NCI-H460 (cell line): ENCODE measurements at places on chromosomes 4 and X.
A peak's percentile ranks its signal among the peaks of the same experiment; 100 is the strongest.

- DNase-seq, result no peak
Measured at GRCh38 chrX:19678941-19679340, 163.6 kb upstream of the MAP3K15 start.

- peak; percentile 1 for DNase-seq
Measured at GRCh38 chr4:172356016-172356415, 542.8 kb downstream of the GALNTL6 start.

GRCh38 chr4:144611850-144612249 lies 34.1 kb upstream of the HHIP start:
- DNase-seq, result no peak

- no peak for DNase-seq
Measured at GRCh38 chrX:130395341-130395740, 6.4 kb upstream of the RBMX2 start.

- no peak for DNase-seq
Measured at GRCh38 chr4:85967872-85968271, 392.0 kb downstream of the MAPK10 start.

- DNase-seq, result no peak
Measured at GRCh38 chr4:304969-305680, at the start of gene ZNF732. Gene ZNF732, minus strand, starts transcription at chr4:305474. Its CDS starts 164 bp downstream, at chr4:305310.

DNA sequence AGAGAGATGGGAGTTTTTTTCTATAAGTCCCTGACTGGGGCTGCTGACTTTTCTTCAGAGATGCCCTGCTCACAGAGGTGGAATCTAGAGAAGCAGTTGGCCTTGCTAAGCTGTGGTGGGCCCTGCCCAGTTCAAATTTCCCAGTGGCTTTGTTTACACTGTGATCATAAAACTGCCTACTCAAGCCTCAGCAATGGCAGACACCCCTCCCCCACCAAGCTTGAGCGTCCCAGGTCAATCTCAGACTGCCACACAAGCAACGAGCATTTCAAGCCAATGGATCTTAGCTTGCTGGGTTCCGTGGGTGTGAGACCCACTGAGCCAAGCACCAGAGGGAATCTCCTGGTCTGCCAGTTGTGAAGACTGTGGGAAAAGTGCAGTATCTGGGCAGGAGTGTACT lies 199.8 kb upstream of the WDFY3 start:
- DNase-seq, result no peak

- DNase-seq, result no peak
Measured at GRCh38 chr4:185002784-185003183, 15.5 kb upstream of the HELT start.

- no peak for DNase-seq
Measured at GRCh38 chrX:23855569-23855968, 52.2 kb downstream of the APOO start.

- no peak for DNase-seq
Measured at GRCh38 chrX:139924696-139925095, 8.2 kb downstream of the ATP11C start.

- DNase-seq, result no peak
Measured at GRCh38 chr4:174152717-174153466, 130.6 kb downstream of the FBXO8 start.

GRCh38 chr4:121717680-121718237 lies 21.0 kb upstream of the ANXA5 start:
- DNase-seq, result no peak

DNA sequence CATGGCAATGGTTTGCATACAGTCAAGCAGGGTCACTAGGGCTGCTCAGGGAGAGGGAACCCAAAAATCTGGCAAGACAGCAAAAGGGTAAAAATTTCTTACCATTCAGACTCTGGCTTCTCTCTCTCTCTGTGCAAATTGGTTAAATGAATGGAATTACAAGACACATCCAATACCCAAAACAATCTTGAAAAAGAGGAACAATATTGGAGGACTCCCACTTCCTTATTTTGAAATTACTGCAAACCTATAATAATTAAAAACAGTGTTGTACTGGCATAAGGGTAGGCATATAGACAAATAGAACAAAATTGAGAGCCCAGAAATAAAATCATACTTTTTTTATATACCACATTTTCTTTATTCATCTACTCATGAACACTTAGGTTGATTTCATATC lies 24.1 kb downstream of the ETDA start:
- DNase-seq, result no peak

GRCh38 chr4:103895876-103896465 lies 176.2 kb upstream of the TACR3 start:
- DNase-seq, result no peak

DNA sequence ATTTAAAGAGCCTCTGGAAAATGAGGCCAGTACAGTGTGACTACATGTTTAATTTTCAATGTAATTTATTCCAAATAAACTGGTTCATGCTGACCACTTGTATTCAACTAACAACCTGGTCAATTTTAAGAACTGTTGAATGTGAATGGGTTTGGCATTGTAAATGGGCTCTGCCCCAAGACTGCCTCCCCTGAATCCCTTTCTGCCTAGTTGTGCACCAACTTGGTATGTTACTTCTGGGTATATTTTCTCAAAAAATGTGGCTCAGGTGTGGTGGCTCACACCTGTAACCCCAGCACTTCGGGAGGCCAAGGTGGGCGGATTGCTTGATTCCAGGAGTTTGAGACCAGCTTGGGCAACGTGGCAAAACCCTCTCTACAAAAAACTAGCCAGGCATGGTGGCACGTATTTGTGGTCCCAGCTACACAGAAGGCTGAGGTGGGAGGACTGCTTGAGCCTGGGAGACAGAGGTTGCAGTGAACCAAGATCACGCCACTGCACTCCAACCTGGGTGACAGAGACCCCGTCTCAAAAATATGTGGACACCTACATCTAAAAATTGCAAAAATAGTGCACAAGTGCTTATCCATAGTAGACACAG lies 7.2 kb downstream of the RPL9 start:
- no peak for DNase-seq

DNA sequence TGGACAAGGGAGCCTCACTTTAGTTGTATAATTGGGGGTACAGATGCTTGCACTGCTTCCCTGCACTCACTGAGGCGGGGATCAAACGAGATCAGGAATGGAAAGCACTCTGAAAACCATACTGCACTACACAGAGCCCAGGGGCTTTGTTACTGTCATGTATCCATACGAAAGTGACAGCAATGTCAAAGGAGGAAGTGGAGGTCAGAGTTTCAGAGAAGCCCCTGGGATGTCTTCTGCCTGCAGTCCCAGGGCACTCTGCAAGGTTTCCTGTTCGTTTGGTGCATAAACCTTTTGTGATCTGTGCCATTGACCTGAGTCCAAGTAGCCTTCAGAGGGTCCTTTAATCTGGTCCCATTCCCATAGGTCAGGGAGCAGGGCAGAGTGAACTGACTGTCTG lies 31.2 kb downstream of the RNF175 start:
- no peak for DNase-seq

- no peak for DNase-seq
Measured at GRCh38 chr4:48462363-48462762, 20.8 kb upstream of the SLC10A4 start.

DNA sequence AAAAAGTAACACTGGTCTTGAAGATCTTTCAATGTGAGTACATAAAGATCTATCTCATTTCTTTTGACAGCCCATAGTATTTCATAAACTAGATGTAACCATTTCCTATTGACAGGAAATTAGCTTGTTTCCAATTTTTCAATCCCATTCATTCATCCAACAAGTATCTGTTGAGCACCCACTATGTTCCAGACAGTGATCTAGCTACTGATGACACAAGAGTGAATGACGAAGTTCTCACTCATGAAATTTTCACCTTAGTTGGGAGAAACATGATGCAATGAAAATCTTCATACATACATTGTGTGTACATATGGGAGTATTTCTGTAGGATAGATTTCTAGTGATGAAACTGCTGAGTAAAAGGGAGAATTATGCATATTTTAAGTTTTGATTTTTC lies 1.7 kb downstream of the CD38 start:
- DNase-seq, result no peak

GRCh38 chr4:155952501-155952901 lies 1.2 kb downstream of the CTSO start:
- DNase-seq, result no peak

- DNase-seq, result no peak
Measured at GRCh38 chr4:31089815-31090214, 369.6 kb downstream of the PCDH7 start.

- DNase-seq, result no peak
Measured at GRCh38 chr4:146485968-146486367, 35.8 kb downstream of the SLC10A7 start.

DNA sequence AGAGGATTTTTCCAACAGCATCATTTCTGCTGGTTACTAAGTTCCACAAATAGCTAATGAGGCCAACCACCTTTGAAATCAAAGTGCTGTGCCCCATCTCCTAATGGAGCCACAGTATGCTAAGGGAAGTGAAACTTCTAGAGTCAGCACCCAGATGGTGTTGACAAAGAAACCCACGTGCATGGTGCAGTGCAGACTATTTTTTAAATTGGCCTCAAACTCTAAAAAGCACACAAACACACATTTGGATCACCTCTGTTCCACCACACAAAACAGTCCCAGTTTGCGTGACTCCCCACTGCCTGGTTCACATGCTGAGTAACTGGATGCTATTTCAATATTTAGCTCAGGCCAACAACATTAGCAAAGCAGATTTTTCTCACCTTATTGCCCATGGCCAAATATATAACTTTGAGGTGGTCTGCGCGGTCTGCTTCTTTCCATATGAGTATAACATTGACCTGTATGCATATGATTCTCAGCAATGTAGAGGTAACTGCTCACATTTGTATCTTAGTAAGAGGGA lies 69.9 kb downstream of the AMELX start:
- no peak for DNase-seq

DNA sequence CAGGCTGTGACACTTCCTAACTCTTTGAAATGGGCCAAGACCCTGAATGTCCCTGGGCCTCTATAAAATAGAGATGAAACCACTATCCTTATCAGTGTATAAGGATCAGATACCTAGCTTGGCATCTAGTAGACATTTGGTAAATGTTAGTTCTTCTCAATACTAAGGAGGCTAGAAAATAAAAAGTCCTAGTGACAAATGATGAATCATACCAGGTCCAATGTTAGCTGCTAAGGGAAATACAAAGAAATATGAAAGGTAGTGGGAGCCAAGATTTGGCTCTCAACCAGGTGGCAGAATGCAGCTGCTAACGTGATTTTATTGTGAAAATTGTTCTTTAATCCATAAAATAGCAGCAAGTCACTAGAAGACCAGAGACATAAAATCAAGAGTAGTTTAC lies 19.8 kb upstream of the PPARGC1A start:
- DNase-seq, result no peak

DNA sequence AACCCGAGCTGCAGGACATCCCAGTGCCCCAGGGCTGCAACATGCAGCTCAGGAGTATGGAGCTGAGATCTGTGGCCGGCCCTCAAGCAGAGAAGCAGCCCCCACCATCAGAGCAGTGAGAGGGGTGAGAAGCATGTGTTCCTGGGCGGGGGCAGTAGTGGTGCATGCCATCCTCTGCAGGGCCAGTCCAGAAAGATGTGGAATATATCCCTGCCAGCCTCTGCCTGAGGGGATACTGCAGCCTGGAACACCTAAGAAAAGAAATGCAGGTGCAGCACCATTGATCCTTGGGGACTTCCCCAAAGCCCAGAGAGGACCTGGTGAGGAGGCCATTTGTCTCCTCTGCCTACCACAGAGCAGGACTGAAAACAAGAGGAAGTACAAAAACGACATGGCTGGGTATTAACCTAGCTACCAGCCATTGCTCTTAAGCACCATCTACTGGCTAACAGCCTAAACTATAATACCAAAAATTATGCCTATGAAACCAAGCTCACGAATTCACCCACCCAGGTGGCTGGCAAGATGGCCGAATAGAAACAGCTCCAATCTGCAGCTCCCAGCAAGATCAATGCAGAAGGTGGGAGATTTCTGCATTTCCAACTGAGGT lies 158.8 kb downstream of the ADGRA3 start:
- DNase-seq, result no peak

DNA sequence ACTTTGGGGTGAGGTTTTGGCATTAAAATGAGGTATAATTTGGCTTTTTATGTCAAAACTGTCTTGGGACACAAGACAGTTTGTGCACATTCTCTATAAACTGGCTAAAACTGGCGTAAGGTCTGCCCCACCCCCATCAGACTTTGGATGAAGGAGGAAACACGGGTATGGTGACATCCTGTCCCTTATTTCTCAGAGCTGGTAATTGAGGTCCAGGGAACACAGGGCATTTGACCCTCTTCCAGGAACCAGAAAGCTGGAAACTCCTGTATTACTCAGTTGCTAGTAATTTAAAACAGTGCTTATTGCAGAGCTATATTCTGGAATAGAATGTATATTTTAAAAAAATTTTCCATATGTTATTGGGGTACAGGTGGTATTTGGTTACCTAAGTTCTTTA lies 78.8 kb downstream of the SLC16A2 start:
- DNase-seq, result no peak

- DNase-seq, result peak; percentile 40
Measured at GRCh38 chr4:3765271-3766035, 732 bp upstream of the ADRA2C start.

GRCh38 chr4:186827534-186827897 lies 103.9 kb upstream of the FAT1 start:
- DNase-seq, result no peak

DNA sequence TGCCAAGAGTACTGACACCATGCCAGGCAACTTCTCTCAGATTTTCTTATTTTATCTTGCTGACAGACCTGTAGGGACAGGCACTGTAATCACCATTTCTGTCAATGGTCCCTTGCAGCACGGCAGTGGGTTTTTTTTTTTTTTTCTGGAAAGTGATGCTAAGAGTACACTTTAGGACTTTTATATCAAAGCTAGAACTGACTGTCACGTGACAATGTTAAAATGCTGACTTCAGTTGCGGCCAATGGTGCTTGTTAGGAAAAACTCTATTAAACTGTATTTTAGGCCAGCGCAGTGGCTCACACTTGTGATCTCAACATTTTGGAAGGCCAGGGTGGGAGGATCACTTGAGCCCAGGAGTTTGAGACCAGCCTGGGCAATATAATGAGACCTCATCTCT lies 12.3 kb upstream of the SCOC start:
- DNase-seq, result no peak

- no peak for DNase-seq
Measured at GRCh38 chr4:173490817-173491528, 39.1 kb downstream of the HAND2 start.

DNA sequence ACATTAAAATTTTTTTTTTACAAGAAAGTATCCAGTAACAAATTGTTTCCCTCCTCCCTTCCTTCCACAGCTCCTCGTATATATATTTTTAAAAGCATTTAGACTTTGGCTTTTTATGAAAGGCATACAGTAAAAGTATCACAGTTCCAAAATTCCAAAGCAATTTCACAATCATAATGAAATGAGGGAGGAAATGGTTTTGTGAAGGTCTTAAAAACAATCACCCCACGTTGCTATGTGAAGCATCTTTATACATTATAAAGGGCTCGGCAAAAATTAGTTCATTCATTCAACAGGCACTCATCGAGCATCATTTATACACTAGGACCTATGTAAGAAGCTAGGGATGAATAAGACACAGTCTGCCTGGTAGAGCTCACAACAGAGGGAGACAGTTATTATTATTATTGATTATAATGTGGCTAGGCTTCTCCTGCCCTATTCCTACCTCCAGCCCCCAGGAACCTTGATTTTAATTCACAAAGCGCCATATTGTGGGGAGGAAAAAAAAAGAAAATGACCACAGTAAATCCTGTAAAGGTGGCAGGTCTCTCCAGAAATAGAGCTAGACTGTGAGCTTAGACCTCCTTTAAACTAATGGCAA lies 239.9 kb downstream of the MAML3 start:
- no peak for DNase-seq
